ENCODE measurements at places on chromosomes 7 and 10. TPM values are rescaled to one million over a fixed set of nuclear protein-coding genes. Genes with fewer than 3 reads are reported as not detected.

CDK13 gene
- 42.0 TPM for total RNA-seq

- peaks cover 16% of the 10 kb centered on the region for H3K4me1 ChIP-seq
- H3K36me3 ChIP-seq: no peaks in the 10 kb centered on the region
- H3K27me3 ChIP-seq: no peaks in the 10 kb centered on the region
- no peak for ATAC-seq
- no peak overlapping the region for H3K27ac ChIP-seq
Measured at GRCh38 chr10:86830043-86830591, 73.7 kb downstream of the BMPR1A start.

SFRP5 gene
- not detected for total RNA-seq

DNA sequence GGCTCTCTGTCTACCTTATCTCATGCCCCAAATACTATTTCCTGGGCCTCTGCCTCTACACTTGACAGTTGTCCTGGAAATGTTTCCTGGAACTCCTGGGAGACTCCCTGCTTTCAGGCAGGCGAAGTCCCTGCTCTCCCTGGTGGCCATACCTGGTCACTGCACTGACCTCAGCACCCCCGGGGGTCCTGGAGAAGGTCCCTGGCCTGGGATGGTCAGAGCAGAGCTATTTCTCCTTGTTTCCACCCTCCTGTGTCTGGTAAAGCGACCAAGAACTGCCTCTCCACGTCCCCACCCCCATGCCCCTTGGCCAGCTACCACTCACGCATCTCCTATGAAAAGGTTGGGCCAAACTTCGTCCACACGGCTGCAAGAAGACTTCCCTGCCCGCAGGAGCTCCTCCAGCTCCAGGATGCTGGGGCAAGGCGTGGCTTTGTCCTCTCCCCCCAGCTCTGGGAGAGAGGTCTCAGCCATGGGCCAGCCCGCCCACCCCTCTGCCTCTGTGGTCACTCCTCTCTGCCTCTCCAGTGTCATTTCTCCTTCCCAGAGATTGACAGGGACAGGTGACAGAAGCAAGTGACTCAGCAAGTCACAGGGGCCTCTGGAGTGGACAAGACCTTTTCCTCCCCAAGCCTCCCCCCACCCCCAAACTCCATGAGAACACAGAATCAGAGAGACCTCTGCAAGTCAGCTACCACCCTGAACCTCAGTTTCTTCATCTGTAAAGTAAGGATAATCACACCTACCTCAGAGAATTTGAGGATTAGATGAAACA lies 2.6 kb upstream of the SAMD8 start:
- no peak for ATAC-seq
- H3K36me3 ChIP-seq: peaks cover 23% of the 10 kb centered on the region
- no peaks in the 10 kb centered on the region for H3K27me3 ChIP-seq
- H3K4me1 ChIP-seq: peaks cover 26% of the 10 kb centered on the region
- H3K27ac ChIP-seq: peak overlapping the region; percentile 99

MNX1 gene
- total RNA-seq: not detected
